OCI-LY7 (cell line): ENCODE measurements at places on chromosomes 1 and 21. TPM values are rescaled to one million over a fixed set of nuclear protein-coding genes. Genes with fewer than 3 reads are reported as not detected.

GRCh38 chr1:182781841-182782586 lies 7.6 kb upstream of the NPL start:
- DNase-seq, result peak; percentile 86

GRCh38 chr1:209389258-209389657 lies 194.3 kb upstream of the CAMK1G start:
- DNase-seq, result no peak

DNA sequence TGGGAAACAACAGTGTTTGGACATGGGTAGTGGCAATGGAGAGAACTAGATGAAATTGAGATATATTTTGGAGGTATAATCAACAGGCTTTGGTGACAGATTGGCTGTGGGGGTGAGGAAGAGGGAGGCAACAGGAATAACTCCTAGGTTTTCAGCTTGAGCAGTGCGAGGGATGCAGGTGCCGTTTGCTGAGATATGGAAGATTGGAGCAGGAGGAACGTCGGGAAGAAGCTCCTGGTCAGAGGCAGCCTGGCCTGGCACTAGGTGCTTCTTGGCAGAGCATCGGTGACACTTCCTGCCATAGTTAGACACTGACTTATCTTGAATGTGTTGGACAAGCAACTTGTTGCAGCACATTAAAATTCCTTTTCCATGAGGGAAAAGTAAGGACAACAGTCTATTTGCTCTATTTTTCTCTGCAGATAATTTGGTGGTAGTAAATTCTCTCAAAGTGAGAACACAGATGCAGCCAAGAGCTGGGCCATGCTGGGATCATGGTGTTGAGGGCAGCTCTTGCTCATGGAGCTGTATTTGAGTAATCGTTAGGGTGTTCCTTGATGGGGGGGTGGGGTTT lies 21.5 kb upstream of the MYSM1 start:
- DNase-seq, result no peak

DNA sequence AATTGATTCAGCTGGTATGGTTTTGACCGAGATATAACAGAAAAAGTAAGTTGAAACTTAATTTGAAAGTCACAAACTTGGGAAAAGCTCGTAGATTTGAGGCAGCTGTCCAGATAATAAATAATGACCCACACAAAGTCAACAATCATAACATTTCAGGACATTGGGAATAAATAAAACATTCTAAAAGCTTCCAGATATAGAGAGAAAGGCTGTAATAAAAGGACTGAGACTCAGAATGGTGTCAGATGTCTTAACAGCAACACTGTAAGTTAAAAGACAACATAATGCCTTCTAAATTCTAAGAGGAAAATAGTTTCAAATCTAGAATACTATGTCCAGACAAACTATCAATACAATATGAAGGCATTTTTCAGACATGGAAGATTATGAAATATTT lies 163.3 kb downstream of the CDC42BPA start:
- DNase-seq, result no peak

- no peak for DNase-seq
Measured at GRCh38 chr1:37605806-37606474, 10.2 kb upstream of the GNL2 start.

GRCh38 chr1:21355956-21356355 lies 65.7 kb upstream of the ECE1 start:
- DNase-seq, result no peak

DNA sequence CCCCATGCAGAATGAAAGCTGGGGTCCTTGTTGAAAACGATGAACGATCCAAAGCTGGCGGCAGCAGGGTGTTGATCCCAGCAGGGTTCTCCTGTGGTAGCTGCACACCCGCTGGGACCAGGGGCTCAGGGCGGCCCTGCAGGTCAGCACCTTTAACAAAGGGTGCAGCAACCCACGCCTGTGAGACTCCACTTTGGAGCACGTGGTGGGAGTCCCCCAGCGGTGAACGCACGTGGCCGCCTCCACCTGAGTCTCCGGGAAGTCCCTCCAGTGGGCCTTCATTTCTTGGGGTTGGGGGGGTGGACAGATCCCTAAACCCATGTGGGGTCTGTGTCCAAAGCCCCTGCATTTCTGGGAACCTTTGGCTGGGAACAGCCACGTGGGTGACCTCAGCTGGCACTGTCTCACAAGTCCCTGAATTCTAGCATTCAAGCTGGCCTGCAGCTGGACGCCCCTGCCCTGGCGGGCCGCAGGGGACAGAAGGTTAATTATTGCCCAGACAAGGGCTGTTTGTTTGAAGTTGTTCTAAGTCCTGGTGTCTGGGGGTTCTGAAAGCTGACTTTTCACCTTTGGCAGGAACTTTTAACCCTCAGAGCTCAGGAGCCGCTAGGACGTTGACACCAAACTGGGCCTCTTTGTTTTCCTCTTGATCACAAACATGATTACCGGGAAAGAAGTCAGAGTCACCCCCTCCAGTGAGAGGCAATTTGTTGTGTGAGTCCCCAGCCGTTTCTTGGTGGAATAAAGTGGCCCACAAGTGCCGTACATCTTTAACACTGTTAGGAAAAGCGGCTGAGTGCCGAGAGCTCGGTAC lies 64.5 kb downstream of the COL18A1 start:
- no peak for DNase-seq

DNA sequence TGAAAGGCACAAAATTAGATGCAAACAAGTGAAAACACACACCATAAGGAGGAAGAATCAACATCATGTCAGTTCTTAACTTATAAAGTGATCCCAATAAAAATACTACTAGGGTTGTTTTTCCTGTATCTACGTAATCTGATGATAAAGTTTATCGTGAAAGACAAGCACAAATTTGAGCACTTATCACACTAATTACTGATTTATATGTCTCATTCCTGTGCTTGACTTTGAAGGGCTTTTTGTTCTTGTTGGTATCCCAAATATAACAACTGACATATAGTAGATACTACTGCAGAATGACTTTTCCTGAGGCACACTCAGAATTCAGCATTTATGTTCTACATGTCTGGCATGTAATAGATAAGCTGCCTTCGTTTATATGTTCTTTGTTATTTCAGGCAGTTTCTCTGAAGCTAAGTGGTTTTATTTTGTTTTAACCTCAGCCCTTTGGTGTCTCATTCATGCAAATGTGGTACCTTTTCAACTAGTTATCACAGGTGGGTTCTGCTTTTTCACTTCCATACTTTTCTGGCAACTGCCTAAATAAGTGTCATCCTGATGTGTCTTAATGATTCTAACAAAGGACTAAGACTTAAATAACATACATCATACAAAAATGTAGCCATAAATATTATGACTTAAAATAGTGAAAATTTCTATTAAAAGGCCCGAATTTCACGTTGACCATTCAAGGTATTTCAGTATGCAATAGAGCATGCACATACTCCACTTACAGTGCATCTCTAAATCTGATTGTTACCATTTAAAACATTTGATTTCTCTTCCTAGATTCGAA lies 73.2 kb downstream of the LRRC8C start:
- DNase-seq, result peak; percentile 63

- no peak for DNase-seq
Measured at GRCh38 chr1:71640116-71640515, 559.3 kb upstream of the ZRANB2 start.

- DNase-seq, result no peak
Measured at GRCh38 chr1:157092831-157093230, 6.8 kb downstream of the ETV3L start.

DNA sequence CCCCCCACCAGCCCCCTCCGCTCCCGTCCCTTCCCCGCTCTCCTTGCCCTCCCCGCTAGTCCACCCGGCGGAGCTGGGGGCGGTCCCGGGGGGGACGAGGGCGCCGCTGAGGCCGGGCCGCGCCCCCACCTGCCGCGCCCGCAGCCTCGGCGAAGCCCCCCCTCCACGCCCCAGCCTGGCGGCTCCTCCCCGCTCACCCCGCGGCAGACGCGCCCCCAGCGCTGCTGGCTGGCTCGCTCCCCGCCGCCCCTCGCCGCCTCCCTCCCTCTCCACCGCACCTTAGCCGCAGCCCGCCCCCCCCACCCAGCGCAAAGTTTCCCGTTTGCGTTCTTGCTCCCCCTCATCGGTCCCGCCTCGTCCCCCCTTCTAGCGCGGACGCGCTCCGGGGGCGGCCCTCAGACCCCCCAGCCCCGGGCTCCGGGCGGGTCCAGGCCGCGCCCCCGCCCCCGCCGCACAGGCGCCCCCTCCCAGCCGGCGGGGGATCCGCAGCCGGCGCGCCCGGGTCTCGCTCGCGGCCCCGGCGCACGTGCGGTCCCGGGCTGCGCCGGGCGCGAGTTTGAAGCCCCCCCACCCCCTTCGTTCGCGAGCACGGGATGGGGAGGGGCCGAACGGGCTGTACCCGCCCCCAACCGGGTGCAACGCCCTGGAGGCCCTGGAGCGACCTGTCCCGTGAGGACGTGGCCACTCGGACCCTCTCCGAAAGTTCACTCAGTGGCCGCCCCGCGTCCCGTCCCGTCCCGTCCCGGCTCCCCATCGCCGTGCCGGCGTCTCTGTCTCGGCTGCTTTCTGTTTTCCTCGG lies 623 bp downstream of the PTPRF start:
- no peak for DNase-seq

DNA sequence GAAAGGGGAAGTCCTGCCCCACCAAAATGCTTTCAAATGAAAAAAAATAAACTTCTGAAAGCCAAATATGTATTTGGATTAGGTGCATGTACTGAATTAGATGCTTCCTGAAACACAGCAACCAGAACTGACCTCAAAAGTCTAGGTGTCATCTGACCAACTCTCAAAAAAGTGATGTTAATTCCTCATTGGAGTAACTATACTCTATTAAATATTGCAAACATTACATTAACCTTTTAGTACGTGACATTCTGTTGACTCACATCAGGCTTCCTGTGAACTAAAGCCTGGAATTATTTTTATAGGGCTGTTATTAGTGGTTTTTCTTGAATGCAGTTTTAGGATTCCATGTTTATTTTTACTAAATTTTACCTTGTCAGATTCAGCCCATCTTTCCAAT lies 73.5 kb downstream of the ASTN1 start:
- no peak for DNase-seq

DNA sequence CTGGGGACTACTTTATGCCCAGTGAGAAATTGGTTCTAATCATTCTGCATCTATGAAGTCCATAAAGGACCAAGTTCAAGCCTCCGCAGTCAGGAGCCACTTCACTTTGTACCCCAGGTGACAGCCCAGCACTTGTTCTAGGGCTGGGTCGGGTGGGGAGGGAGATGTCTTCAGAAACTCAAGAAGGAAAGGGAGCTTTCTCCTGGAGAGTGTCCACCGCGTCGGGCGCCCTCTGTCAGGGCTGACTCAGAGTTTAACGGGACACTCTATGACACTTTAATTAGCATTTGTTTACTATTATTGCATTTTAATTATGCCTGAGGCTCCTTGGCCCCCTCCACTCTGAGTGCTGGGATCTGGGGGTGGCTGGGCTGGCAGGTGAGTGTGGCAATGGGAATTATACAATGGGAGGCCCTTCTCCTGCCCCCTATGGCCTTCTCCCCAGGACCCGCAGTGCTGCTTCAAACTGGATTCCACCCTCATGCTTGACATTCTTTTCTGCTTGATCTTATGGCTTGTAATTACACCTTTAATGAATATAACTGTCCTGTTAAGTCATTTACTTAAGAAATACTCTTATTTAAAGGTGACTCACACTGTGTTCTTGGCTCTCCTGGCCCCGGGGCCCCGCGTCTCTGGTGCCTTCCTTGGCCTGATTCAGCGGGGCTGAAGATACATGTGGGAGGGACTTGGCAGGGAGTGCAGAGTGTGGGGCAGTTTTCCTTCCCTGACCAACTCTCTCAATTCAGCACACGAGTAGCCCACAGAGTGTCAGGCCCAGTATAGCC lies 136.6 kb downstream of the PLXNA2 start:
- no peak for DNase-seq

GRCh38 chr1:99979091-99979490 lies 9.3 kb downstream of the SLC35A3 start:
- no peak for DNase-seq

The ANGPTL3 gene
- not detected in 2 replicates for total RNA-seq

The PLA2G2C gene
- 0.57 and 0.83 TPM in 2 replicates for total RNA-seq

The PODN gene
- not detected in 2 replicates for total RNA-seq

The CAPN8 gene
- total RNA-seq, result not detected in 2 replicates
